Activated CD4-positive, alpha-beta T cell treated with anti-CD3 and anti-CD28 coated beads, Interleukin-2, amount 50 U/mL, for 24 hours (primary cell): ENCODE measurements at places on chromosomes 6 and 20.

DNA sequence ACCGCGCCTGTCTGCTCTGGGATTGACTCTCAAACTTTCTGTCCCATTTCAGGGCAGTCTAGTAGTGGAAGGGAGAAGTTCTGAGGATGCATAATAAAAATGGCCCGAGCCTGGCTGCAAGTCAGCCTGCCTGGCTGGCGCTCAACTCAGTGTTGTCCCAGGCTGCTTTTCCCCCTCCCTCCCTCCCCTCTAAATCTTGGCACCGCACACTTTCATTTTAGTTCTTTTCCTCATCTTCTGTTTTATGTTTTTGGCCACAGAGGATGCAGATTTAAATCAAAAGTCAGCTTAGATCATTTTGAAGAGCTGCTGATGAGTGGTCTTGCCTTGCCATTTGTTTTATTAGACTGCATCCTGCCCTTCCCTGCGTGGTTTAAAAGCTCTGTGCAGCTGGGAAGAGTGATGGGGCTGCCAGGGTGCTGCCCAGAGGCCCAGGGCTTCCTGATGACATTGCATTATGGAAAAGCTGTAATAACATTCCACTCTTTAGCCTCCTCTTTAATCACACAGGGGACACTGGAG is 6.5 kb upstream of the UQCC2 start:
- DNase-seq: no peak

GRCh38 chr6:4829089-4829488 is 52.9 kb downstream of the CDYL start:
- no peak for DNase-seq

- no peak for DNase-seq
These were observed 978 bp downstream of the WFDC6 start for GRCh38 chr20:45538209-45538799.

DNA sequence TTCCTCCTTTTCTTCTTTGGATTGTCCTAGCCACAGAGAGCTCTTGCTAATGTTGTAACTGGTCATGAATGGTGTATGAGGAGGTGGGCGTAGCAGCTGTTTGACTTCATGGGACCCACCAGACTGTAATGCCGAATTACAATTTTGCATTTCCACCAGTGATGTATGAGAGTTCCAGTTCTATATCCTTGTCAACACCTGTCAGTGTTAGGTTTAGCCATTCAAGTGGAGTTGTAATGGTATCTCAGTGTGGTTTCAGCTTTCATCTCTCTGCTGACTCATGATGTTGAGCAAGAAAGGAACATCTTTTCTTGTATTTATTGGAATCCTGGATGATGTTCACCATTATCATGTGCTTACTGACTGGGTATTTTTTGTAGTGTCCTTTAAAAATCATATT is 5.1 kb downstream of the IGF2R start:
- DNase-seq: no peak

- DNase-seq: no peak
These were observed 36.7 kb upstream of the CCN6 start for GRCh38 chr6:112017169-112017568.

- no peak for DNase-seq
These were observed 92.1 kb downstream of the ID4 start for GRCh38 chr6:19929312-19929711.

DNA sequence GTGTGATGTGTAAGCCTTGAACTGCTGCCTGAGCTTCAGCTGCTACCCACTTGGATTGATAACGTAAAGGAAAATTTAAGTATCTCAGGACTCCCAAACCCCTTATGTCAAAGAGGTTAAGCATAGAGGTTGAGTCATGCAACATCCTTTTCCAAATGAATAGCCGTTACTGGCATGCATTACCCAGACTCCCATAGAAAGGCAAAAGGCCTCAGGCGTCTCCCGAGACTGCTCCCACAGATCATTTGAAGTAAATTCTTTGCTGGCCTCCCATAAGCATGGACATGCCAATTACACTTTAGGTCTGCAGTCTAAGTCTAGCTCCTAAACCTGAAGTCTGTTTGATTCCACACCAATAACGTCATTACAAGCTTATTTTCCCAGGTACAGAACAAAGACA is 14.7 kb downstream of the IPCEF1 start:
- DNase-seq: no peak

DNA sequence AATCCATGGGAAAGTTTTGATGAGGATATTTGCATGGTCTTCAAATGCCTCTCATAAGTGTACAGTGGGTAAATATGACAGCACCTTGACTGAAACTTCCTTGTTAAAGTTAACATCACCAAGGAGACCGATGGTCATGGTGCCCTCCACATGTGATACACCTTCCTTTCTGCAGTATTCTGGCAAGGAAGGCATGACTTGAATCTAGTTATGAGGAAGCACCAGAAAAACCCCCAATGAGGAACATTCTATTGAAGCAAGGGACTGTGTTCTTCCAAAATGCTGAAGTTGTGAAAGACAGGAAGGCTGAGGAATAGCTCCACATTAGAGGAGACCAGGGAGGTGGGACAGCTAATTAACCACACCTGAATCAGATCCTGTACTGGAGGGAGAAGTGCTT is 118.3 kb downstream of the SLC24A3 start:
- DNase-seq: no peak

DNA sequence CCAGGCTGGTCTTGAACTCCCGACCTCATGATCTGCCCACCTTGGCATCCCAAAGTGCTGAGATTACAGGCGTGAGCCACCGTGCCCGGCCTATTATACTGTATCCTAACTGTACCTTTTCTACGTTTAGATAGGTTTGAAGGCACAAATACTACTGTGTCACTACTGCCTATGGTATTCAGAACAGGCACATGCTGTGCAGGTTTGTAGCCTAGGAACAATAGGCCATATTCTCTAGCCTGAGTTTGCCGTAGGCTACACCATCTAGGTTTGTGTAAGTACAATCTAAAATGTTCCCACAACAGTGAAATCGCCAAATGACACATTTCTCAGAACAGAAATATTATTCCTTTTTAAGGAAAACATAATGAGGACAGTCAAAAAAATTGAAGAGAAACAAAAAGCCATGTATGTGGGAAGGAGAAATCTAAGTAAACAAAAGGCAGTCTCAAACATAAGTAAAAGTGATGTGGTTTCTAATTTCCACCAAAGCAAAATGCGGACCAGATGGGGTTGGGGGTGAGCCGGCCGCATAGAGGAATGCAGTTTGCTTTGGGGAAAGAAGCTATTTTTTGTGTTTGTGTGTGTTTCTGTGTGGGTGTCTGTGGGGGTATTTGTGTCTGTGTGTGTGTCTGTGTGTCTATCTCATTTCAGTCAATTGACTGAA is 192.6 kb upstream of the SALL4 start:
- no peak for DNase-seq

GRCh38 chr20:10987651-10988383 is 314.0 kb upstream of the JAG1 start:
- DNase-seq: no peak

- no peak for DNase-seq
These were observed 149.4 kb upstream of the B3GAT2 start for GRCh38 chr6:71106276-71106675.

- no peak for DNase-seq
These were observed 153.7 kb downstream of the GRM4 start for GRCh38 chr6:33992191-33992590.

- DNase-seq: no peak
These were observed 56.7 kb downstream of the TRIM27 start for GRCh38 chr6:28867086-28867409.

GRCh38 chr6:28838289-28838633 is 85.5 kb downstream of the TRIM27 start:
- peak; percentile 71 for DNase-seq

- DNase-seq: peak; percentile 54
These were observed 186.9 kb upstream of the UST start for GRCh38 chr6:148559848-148560433.

- DNase-seq: no peak
These were observed 12.9 kb downstream of the FKBP1C start for GRCh38 chr6:63224179-63224578.

GRCh38 chr20:62132421-62132820 is 10.1 kb downstream of the LSM14B start:
- DNase-seq: no peak

GRCh38 chr6:160730911-160731310 is 28.9 kb downstream of the PLG start:
- DNase-seq: no peak

DNA sequence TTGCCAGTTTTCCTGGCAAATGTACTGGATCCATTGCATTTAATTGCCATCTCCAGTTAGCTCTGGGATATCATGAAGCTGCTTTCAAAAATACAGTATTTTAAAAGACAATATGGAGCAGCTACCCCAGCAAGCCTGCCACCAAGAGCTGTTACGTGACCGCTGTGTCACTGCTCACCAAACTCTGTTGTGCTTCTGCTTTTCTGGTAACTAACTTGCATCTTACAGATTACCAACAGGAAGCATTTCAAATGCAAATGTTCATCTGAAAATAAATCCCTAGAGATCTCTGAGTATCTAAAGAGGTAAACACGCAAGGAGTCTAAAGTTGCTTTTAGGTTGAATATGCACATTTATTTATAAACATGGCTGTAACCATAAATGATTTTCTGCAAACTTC is 1008.3 kb downstream of the KIF16B start:
- DNase-seq: no peak

DNA sequence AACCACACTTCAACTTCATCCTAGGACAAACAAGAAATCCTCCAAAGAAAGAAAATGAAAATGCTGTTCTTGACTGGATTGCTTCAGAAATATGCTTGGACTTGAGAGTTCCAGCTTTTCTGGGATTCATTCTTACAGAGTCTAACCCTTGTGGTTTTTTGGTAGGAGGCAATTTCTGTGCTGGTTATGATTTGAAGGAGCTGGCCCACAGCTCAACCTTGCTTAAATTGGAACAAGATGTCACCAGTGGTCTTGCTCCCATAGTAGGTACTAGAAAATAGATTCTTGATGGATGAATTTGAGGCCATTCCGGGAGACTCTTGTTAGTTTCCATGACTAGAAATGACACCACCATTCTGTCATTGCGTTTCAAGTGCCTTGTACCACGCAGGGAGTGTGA is 54.3 kb upstream of the BMP6 start:
- DNase-seq: no peak

GRCh38 chr6:110054664-110055386 is 76.7 kb downstream of the GPR6 start:
- DNase-seq: no peak

DNA sequence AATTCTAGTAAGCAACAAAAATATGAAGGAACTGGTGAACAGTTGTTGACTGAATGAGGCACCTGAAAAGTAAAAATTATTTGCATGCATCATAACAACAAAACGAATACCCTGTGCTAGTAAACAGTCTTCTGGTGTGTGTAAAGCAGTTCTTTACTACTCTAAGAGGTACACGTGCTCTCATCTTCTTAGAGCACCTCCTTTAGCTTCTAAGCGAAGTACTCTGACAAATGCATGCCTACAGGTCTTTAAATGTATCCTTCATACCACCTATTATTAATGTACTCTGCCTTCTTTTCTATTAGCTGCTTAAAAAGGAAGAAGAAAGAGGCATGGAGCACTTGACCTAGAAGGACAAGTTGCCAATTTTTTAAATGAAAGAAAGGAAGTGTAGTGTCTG is 32.2 kb upstream of the MYB start:
- no peak for DNase-seq

- no peak for DNase-seq
These were observed 1223.7 kb upstream of the EYS start for GRCh38 chr6:66930559-66931290.

- DNase-seq: no peak
These were observed 51.0 kb upstream of the SUPT3H start for GRCh38 chr6:45428727-45429126.

- peak; percentile 54 for DNase-seq
These were observed 900 bp downstream of the BCLAF1 start for GRCh38 chr6:136288566-136289326.

GRCh38 chr6:138310294-138310693 is 67.4 kb upstream of the SMIM28 start:
- no peak for DNase-seq

GRCh38 chr6:118965843-118966370 is 30.9 kb upstream of the MCM9 start:
- DNase-seq: no peak

GRCh38 chr6:108947114-108947854 is 99.1 kb downstream of the ARMC2 start:
- no peak for DNase-seq

DNA sequence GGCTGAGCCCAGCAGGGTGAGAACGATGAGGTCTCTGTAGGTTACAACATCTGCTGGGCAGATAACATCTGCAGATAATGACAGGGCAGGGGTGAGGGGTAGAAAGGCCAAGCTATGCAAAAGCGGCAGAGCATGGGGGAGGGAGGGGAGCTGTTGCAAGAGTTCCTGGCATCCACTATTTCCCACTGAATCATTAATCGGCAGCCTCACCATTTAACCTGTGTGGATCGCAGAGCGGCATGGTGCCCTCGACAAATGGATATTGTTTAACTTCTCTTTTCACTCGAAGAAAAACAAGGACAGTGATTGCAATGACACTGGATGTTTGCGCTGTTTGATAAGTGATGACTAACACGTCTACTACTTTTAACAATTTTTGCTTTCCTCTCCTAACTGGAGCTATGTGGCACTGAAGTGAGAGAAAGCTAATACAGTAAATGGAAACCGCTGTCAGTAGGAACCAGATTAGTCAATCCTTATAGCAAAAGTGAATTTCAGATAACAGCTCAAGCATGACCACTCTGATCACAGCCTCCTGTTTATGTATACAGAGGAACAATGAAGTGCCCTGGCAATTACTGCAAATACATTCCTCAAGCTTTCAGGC is 381.5 kb downstream of the TFAP2A start:
- no peak for DNase-seq

DNA sequence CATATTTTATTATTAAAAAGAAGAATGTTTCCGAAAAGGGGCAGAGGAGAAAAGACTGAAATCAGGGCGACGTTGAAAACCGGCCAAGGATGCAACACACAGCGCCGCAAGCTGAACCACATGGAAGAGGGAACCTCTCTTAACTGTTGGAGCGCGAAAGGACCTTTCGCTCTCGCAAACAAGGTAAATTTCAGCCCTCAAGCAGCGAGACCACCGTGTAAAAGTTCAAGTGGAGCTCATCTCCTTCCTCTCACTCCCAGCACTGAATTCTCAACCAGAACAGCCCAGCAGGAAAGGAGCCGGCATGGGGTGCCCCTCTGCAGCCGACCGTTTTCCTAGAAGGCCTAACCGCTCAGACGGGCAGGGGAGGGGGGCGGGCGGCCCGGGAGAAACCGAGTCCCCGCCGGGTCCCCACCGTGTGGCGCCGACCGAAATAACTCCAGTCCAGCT is 621 bp downstream of the GPR63 start:
- no peak for DNase-seq

GRCh38 chr20:64150756-64151632 is 13.3 kb upstream of the MYT1 start:
- no peak for DNase-seq

GRCh38 chr6:111600588-111601445 is 4.9 kb downstream of the TRAF3IP2 start:
- no peak for DNase-seq

- no peak for DNase-seq
These were observed 34.2 kb downstream of the STX7 start for GRCh38 chr6:132478674-132479073.
